ENCODE measurements at places on chromosomes 1 and 21.

GRCh38 chr1:218496561-218496960 is 151.4 kb downstream of the TGFB2 start:
- DNase-seq, result no peak

DNA sequence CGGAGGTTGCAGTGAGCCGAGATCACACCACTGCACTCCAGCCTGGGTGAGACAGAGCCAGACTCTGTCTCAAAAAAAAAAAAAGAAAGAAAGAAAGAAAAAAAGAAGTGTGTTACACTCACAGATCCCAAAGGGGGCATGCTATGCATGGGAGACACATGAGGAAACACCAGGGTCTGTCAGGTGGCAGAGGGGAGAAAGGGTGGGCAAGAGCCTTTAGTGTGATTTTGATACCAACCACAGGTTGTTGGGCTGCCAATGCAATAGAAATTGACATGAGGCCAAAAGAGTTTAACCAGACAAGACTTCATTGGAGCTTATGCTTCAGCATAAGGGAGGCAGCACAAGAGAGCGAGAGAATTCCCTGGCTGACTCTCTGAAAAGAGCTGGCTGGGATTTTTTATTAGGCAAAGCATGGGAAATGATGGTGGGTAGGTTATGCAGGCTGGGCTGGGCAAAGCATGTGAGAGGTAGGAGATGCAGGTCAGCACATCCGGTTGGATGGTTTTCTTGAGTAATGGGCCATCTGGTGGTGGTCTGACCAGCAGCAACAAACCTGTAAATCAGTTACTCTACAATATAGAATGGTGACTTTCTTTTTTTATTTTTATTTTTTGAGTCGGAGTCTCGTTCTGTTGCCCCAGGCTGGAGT is 11.7 kb upstream of the EXTL1 start:
- no peak for DNase-seq

DNA sequence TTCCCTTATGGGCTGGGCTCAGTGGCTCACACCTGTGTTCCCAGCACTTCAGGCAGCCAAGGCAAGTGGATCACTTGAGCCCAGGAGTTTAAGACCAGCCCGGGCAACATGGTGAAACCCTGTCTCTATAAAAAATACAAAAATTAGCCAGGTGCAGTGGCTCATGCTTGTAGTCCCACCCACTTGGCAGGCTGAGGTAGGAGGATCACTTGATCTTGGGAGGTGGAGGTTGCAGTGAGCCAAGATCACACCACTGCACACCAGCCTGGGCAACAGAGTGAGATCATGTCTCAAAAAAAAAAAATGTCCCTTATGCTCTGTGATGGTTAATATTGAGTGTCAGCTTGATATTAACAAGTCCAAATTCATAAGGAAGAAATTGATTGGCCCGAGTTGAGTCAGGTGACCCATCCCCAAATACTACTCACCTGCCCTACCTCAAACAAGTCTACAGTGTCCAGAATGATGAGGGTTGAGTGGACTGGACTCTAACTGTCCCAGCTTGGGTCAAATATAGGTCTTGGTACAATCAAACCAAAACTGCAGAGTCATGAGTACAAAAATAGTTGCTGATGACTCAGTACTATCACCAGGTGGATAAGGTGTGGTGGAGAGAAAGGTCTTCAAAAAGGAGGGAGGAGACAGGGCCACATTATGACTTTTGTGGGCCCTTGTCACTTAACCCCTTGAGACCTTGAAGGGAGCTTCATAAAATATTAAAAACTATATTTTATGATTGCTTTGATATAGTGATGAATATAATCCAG is 161.0 kb downstream of the ZNF326 start:
- DNase-seq, result no peak

GRCh38 chr1:37544530-37544929 is 9.6 kb downstream of the SNIP1 start:
- no peak for DNase-seq

- DNase-seq, result no peak
These were observed 21.2 kb upstream of the LRRC8C start for GRCh38 chr1:89611721-89612120.
